ENCODE measurements at places on chromosomes 2 and 18. TPM values are rescaled to one million over a fixed set of nuclear protein-coding genes. Genes with fewer than 3 reads are reported as not detected.

GRCh38 chr2:133421516-133422324, 146.5 kb downstream of the NCKAP5 start:
- DNase-seq, result no peak

The SLC11A1 gene
- total RNA-seq, result 0.17 TPM

The GALR1 gene
- not detected for total RNA-seq

DNA sequence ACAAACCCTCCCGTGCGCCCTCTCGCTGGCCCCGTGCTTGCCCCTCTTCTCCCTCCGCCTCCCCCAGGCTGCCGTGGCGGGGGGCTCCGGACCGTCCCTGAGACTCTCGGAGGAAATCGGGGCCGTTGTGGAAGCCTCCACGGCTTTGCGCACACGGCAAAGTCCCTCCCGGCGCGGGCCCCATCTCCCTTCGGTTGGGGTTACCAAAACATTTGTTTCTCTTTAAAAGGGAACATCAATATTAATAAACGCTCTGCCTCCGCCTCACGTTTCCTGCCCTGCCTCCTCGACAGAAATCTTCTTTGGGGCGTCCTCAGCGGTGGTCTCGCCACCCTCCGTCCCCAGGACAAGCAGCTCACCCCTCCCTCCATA, 3.8 kb downstream of the PAX3 start:
- no peak for DNase-seq

- no peak for DNase-seq
Observed at GRCh38 chr2:40827392-40827791, 375.5 kb upstream of the SLC8A1 start.

The C2orf66 gene
- 0.51 TPM for total RNA-seq

- no peak for DNase-seq
Observed at GRCh38 chr2:225764346-225764745, 364.8 kb downstream of the NYAP2 start.

GRCh38 chr2:114354199-114354598, 88.2 kb upstream of the DPP10 start:
- no peak for DNase-seq

The PEX13 gene
- total RNA-seq, result 30.4 TPM

GRCh38 chr2:136117391-136117841, 533 bp downstream of the CXCR4 start:
- peak; percentile 12 for DNase-seq

All from PC-3 (cell line).